Transverse colon (tissue), 4 donors: ENCODE measurements at places on chromosomes 1 and 21. TPM values are rescaled to one million over a fixed set of nuclear protein-coding genes. Genes with fewer than 3 reads are reported as not detected.

PROX1 gene
- 7.6 TPM for total RNA-seq

OR6N1 gene
- not detected for total RNA-seq

CYP4A11 gene
- total RNA-seq = not detected

PRAMEF26 gene
- not detected for total RNA-seq

TNFRSF1B gene
- total RNA-seq = 13.8 TPM

KRTAP19-1 gene
- total RNA-seq = not detected

CAMK2N1 gene
- total RNA-seq = 92.0 TPM

GUCA2B gene
- 223 TPM for total RNA-seq

ZYG11A gene
- not detected for total RNA-seq

CIART gene
- 1.9 TPM for total RNA-seq

IBA57 gene
- total RNA-seq = 10.0 TPM

DNA sequence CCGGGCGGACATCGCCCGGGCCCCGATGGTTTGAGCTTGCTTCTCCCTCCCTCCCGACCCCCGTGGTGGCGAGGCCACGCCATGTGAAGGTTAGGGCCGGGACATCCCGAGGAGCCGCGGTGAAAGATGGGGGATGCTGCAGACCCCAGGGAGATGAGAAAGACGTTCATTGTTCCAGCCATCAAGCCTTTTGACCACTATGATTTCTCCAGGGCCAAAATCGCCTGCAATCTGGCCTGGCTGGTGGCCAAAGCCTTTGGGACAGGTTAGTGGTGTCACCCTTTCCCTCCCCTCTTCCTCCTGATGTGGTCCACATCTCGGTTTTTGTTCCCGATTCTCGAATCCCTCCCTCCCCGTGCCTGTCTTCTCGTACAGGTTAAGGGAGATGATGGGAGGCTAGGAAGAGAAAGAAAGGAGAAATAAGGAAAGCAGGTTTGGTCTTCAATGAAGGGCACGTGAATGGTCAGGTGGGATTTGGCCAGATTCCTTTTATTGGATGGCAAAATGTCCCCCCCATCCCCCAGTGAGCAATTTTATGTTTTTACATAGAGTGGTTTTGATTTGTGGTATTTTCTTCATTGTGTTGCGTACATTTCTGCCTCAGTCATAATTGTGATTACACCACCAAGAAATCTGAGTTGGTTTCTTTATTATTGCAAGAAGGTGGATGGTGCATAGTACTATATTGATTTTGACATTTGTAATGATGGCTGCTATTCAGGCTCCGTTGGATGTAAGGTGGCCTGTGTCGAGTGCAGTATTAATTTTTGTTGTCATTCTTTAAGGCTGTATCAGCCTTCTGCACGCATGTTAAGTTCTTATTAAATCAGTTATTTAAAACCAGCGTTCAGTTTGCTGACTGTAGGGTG is 1.2 kb downstream of the CAMSAP2 start:
- H3K4me1 ChIP-seq = peaks cover 14% of the 10 kb centered on the region
- peak overlapping the region; percentile 98 for H3K4me3 ChIP-seq
- peak; percentile 21 for DNase-seq
- H3K36me3 ChIP-seq = no peaks in the 10 kb centered on the region

DNA sequence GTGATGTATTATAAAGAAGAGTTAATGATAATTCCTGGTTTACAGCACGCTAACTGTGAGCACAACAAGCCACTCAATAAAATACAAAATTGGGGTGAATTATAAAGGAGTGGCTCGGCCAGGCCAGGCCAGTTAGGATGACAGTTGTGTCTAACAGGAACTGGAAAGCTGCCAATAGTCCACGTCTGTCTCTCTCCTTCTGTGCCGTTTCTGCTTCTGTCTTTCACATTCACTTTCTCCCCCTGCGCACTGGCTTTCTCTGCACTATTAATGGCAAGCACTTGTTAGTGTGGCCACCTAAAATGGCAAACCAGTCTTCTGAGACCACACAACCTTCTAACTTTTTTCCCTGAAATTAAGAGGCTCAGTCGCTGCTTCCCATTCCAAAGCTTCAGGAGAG is 394.3 kb downstream of the NTNG1 start:
- no peaks in the 10 kb centered on the region for H3K36me3 ChIP-seq
- no peaks in the 10 kb centered on the region for H3K27me3 ChIP-seq
- peak; percentile 26 for DNase-seq
- no peak overlapping the region for H3K4me3 ChIP-seq

DNA sequence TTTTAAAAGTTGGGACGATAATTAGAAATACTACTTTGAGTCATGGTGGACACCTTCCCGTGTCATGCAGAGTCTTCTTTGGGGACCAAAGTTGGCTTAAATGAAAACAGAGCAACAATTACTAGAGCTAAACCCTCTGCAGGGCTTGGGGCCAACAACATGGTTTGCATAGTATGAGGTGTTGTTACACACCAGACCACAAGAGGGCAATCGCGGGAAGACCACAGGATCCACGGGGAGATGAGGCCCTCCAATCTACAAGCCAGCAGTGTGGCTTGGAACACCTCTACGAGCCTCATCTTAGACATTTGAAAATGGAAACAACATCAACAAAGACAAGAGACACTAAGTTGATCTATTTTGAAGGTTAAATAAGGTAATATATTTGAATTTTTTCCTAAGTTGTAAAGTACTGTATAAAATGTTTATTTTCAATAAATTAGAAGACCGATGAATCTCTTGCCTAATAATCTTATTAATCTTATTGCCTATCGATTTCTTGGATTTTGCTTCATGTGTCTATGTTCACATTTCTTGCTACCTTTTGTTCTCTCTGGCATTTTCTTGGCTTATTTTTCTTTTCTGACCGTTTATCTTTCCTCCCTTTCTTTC is 8.2 kb upstream of the SMCP start:
- H3K27ac ChIP-seq = no peak overlapping the region
- no peaks in the 10 kb centered on the region for H3K36me3 ChIP-seq
- peak; percentile 60 for DNase-seq
- no peaks in the 10 kb centered on the region for H3K27me3 ChIP-seq
- no peaks in the 10 kb centered on the region for H3K4me1 ChIP-seq

DNA sequence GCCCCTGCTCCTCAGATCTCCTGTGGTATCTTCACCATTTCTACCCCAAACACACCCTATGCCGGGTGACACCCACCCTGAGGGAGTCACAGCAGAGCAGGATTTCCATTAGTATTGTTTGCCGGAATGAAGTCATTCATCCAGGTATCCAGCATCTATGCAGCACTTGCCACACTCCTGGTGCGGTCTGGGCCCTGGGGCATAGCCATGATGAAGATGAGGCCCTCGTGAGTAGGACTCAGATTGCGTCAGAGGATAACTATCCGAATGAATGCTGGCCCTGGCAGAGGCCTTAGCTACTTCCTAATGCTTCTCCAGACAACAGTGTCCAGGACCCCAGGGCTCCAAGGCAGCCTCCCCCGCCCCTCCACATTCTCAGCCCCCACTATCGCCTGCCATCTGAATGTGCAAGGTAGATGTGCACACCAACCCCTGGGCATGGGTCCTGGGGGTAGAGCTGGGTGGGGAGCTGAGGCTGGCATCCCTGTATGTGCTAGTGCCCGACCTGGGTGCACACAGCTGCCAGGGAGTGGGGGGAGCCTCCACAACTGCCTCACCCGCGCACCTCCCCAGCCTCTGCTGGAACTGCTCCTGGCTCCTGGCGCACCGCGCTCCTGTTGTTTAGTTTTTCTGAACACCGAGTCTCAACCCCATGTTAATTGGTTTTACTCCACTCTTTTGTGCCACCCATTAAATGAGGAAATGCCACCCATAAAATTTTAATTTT is 25.5 kb upstream of the ZC3H12A start:
- no peak overlapping the region for H3K4me3 ChIP-seq
- peaks cover 24% of the 10 kb centered on the region for H3K27me3 ChIP-seq

GRCh38 chr1:65276197-65276939 is 33.0 kb upstream of the DNAJC6 start:
- no peak for DNase-seq
- H3K27ac ChIP-seq = no peak overlapping the region
- H3K4me3 ChIP-seq = no peak overlapping the region
- H3K36me3 ChIP-seq = no peaks in the 10 kb centered on the region
- no peaks in the 10 kb centered on the region for H3K4me1 ChIP-seq

GRCh38 chr1:3469849-3470649 is 15.6 kb downstream of the ARHGEF16 start:
- H3K36me3 ChIP-seq = no peaks in the 10 kb centered on the region
- H3K27me3 ChIP-seq = no peaks in the 10 kb centered on the region
- H3K27ac ChIP-seq = no peak overlapping the region
- no peak for DNase-seq
- H3K4me1 ChIP-seq = peaks cover 7% of the 10 kb centered on the region

GRCh38 chr1:248625166-248625565 is 9.7 kb downstream of the OR2T11 start:
- no peak overlapping the region for H3K4me3 ChIP-seq
- no peaks in the 10 kb centered on the region for H3K27me3 ChIP-seq
- DNase-seq = no peak
- H3K4me1 ChIP-seq = no peaks in the 10 kb centered on the region
- H3K27ac ChIP-seq = no peak overlapping the region

DNA sequence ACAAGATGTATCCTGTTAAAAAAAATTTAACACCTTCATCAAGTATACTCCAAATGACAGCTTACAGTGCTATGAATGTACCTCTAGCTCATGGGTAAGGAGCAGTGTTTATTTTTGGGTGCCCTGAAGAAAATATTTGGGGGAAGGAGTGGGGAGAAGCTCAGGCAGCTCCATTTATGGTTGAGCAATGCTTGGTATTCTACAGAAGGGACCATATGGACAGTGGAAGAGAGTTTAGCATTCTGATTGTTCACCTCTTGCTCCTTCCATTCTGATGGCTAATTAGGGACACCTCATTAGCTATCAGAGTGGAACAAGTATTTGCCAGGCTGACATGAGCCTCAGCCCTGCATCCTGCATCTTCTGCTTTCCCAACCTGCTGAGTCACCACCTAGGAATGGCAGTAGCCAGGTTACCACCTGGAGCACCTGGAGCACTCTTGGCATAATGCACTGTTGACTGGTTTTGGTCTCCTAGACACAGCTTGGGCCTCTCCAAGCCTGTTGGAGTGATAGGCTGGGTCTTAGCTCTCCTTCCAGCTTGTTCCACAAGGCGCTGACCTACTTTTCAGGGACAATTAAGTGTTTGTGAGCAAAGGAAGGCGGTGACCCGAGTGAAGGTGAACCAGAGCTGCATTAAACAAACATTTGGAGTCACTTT is 62.0 kb upstream of the MACF1 start:
- no peaks in the 10 kb centered on the region for H3K27me3 ChIP-seq
- peak overlapping the region; percentile 50 for H3K27ac ChIP-seq
- no peak overlapping the region for H3K4me3 ChIP-seq
- H3K36me3 ChIP-seq = no peaks in the 10 kb centered on the region
- no peak for DNase-seq

GRCh38 chr21:27290028-27290427 is 323.1 kb upstream of the ADAMTS5 start:
- no peaks in the 10 kb centered on the region for H3K36me3 ChIP-seq
- H3K4me1 ChIP-seq = peaks cover 11% of the 10 kb centered on the region
- no peaks in the 10 kb centered on the region for H3K27me3 ChIP-seq
- no peak for DNase-seq

- H3K36me3 ChIP-seq = no peaks in the 10 kb centered on the region
- H3K27me3 ChIP-seq = peaks cover 43% of the 10 kb centered on the region
- no peak overlapping the region for H3K4me3 ChIP-seq
- no peaks in the 10 kb centered on the region for H3K4me1 ChIP-seq
- no peak overlapping the region for H3K27ac ChIP-seq
Observed at GRCh38 chr1:71049951-71050598, 2.5 kb upstream of the PTGER3 start.

GRCh38 chr1:150072959-150073358 is 5.4 kb downstream of the VPS45 start:
- no peaks in the 10 kb centered on the region for H3K36me3 ChIP-seq
- H3K4me3 ChIP-seq = no peak overlapping the region
- no peak overlapping the region for H3K27ac ChIP-seq
- no peak for DNase-seq
- H3K27me3 ChIP-seq = no peaks in the 10 kb centered on the region

DNA sequence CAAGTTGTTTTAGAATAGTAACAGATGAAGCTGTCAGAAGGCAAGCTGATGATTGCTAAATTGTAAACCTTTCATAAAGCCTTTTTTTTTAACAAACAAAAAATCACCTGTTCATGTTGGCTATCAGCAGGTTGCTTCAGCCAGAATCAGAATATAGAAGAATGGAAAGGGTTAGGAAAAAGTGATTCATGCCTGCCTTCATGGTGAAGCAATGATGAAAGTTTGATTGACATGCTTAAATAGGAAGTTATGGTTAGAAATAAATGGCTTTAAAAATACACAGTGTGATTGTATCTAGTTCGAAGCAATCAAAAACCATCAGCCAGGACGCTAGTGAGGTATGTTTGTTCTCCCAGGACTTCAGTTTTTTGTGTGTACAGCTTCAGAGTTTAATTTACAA is 37.9 kb downstream of the GABPA start:
- H3K27ac ChIP-seq = no peak overlapping the region
- H3K27me3 ChIP-seq = no peaks in the 10 kb centered on the region
- no peaks in the 10 kb centered on the region for H3K4me1 ChIP-seq
- no peak overlapping the region for H3K4me3 ChIP-seq
- peaks cover 12% of the 10 kb centered on the region for H3K36me3 ChIP-seq

DNA sequence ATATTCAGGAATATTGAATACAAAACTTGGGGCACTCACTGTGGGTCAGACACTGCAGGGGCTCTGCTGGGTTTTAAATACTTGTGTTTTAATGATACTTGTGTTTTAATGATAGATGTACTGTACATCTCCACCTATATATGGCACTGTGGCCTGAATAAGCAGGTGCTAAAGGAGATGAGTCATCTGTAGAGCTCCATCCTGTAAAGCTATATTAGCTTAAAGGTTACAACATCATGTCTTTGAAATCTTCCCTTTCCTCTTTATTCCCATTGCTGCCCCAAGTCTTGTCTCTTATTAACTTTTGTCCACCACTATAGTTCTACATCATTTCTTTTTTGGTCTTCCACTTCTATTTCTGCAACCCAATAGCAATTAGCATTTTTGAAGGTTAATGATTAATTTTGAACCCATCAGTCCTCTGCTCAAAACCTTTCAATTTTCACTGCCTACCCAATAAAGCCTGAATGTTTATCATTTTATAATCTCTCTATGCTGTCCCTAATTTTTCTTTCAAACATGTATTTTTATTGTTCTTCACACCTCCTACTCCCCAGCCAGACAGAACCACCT is 113.3 kb upstream of the PTGFR start:
- H3K27ac ChIP-seq = no peak overlapping the region
- H3K4me3 ChIP-seq = no peak overlapping the region

DNA sequence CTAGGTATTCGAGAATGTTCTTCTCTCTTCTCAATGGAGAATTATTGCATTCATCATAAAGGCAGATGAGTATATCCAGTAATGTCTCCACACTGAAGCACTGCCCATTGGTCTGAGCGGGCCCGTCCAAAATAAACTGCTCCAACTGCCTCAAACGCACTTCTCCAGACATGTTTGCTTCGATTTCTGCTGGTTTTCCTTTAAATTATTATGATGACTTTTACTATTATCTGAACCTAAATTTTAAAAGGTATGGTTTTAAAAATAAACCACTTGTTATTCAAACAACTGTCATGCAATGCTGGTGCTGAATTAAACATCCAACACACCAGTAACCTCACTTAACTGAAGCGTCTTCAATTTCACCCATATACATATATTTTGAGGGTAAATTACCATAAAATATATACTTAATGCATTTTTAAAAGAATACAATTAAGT is 1.3 kb downstream of the CDC42BPA start:
- peak overlapping the region; percentile 80 for H3K4me3 ChIP-seq
- H3K27ac ChIP-seq = peak overlapping the region; percentile 99
- H3K4me1 ChIP-seq = peaks cover 4% of the 10 kb centered on the region
- DNase-seq = no peak
